ENCODE measurements at places on chromosomes 13 and 19. TPM values are rescaled to one million over a fixed set of nuclear protein-coding genes. Genes with fewer than 3 reads are reported as not detected.

GRCh38 chr19:3942790-3943409 lies 10.0 kb downstream of the NMRK2 start:
- DNase-seq = no peak

- DNase-seq = no peak
These were observed 122.5 kb downstream of the CDK8 start for GRCh38 chr13:26376430-26376829.

GRCh38 chr13:111076155-111077013 lies 38.7 kb upstream of the ARHGEF7 start:
- no peak for DNase-seq

DNA sequence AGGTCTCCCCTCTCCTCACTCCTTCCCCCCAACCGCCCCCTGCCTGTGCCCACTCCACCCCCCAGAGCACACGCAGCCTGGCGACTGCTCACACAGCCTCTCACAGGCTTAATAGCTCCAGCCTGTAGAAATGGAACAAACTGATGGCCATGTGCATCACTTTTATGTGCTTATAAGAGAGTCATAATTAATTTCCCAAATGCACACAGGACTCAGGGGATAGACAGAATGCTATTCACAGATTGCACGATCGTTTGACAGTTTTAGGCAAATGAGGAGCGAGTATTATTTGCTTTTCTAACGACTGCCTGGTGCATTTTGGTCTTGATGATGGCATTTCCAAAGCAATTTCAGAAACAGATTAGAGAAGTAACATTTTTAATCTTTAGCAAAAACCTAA lies 97.7 kb upstream of the VSTM2B start:
- no peak for DNase-seq

DNA sequence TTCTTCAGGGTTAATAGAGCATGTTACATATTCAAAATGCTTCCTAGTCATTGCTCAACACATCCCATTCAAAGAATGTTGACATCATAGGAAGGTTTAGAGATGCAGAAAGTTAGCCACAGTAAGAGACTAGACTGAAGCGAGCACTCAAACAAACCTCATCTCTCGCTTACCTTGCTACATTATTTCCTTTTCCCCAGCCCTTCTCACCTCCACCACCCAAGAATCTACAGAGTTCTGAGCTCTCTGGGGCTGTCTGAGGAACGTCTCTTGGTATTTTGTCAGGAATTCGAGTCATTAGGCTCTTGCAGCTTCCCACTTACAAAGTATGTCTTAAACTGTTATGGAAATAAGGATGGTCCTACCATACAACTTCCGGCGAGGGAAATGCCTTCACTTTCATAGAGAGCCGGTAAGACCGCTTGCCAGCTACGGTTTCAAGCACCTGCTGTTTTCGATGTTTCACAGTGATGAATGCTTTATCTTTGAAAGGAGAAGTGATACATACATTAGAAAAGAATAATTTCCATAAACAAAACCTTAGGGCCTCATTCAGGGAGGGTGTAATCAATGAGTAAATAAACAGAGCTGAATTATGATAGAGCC lies 65.1 kb downstream of the FLT1 start:
- DNase-seq = no peak

- peak; percentile 4 for DNase-seq
These were observed 132.2 kb downstream of the FREM2 start for GRCh38 chr13:38819053-38819452.

DNA sequence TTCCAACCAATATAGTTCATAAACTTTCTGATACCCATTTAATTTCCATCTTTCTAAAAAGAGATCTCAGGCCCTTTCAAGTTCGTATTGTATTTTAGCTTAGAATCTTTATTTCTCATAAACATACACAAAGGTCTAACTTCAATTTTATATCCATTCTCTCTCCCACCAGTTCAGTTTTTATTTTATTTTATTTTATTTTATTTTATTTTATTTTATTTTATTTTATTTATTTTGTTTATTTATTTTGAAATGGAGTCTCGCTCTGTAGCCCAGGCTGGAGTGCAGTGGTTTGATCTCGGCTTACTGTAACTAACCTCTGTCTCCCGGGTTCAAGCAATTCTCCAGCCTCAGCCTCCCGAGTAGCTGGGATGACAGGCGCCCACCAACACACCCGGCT lies 552.8 kb downstream of the SLITRK5 start:
- DNase-seq = no peak

GRCh38 chr13:73945871-73946270 lies 188.3 kb downstream of the KLF12 start:
- DNase-seq = peak; percentile 17

The HIPK4 gene
- total RNA-seq = 0.05 TPM

The CATSPERD gene
- total RNA-seq = not detected

The SIGLEC9 gene
- total RNA-seq = 0.19 TPM

The SIGLEC8 gene
- not detected for total RNA-seq

DNA sequence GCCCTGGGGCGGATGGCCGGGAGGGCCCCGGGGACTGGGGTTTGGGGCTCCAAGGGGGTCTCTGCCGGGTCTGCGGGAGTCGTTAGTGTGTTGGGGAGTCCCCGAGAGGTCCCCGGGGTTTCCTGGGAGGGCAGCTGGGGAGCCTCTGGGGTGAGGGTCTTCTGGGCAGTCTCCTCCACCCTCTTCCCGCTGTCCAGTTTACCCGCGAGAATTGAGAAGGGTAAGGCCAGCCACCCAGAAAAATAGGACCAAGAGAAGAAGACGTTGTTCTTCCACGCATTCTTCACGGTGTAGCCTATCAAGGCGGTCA lies 1.0 kb upstream of the ETFB start:
- no peak for DNase-seq

DNA sequence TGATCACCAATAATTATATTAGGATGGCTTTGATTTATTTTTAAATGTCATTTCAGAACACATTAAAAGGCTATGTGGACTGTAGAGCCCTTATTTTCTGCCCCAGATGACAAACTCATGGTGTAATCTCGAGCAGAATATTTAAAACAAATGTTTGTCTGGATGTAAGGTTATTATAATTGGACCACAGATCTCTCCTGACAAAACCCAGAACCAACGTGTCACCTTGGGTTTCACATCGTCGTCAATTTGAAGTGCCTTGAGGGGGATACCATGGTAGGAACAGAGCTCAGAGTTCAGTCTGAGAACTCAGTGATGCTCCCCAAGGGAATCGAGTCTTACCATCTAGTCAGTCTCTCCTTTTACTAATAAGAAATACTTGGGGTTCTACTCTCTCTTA lies 2.8 kb downstream of the SACS start:
- no peak for DNase-seq

The TNNT1 gene
- 0.60 TPM for total RNA-seq

The ACOD1 gene
- not detected for total RNA-seq

The KLK2 gene
- 0.14 TPM for total RNA-seq

GRCh38 chr13:59384154-59384553 lies 779.6 kb downstream of the DIAPH3 start:
- peak; percentile 5 for DNase-seq

DNA sequence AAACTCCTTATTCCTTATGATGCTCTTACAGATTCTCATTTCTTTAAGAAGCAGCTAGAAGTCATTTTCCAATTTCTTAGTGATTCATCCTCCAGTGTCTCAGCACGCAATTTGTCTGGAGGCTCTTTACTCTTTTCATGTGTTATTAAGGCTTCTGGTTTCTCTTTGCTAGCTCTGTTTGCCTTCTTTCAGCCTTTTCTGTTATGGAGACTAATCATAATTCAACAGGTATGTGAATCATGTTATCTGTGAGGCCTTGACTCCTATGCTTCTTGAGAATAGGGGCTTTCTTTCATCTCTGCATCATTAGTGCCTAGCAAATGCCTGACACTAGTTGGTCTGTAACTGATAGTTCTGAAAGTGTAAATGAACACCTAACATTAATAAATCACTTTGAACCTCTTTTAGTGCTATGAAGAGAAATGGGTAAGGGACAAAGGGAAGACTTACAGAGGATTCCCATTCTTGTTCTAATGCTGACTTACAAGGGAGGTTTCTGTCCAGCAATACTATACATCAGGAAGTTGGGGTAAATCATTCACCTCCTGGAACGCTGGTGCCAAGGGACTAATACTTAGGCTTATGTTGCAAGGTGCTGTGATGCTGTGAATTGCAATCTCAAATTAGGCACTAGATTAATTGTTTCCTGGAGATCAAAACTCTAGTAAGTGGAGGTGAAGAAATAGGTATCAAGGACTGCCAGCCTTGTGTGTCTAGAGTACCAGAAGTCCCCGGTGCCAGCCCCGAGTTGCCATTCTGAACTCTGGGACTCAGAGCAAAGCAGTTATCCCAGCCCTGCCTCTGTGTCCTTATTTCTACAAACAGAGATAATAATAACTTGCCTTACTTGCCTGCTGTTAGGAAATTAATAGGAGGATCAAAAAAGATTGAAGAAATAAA lies 265.6 kb downstream of the DCLK1 start:
- no peak for DNase-seq

DNA sequence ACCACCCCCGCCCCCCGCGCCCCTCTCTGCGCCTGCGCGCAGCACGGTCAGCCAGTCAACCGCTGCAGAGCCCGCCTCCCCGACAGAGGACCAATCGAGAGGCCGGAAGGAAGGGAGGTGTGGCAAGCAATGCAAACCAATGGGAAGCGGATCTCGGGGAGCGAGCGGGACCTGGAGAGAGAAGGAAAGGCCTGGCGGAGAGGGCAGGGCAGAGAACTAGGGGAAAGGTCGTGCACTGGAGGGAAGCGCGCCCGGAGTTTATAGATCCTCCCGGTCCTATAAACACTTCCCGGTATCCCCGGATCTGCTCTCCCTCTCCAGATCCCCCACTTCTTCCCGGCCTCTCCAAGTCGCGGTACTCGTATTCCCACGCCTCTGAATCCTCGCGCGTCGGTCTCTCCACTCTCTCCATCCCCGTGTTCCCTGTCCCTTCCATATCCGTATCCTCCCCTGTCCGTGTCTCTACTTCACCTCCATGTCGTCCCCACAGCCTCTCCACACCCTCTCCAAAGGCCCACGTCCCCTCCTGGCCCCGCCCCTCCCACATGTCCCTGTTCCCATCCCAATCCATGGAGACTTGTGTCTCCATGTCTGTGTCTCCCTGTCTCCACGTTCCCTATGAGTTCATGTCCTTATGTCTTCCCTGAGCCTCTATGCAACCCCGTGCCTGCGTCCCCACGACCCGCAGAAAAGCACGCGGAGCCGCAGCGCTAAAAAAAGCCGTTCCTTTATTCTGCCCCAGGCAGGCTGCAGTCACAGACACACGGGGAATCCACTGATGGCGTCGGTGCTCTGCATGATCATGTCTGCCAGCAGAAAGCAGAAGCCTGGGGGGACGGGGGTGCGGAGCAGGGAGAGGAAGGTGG lies 434 bp upstream of the ETFB start:
- peak; percentile 98 for DNase-seq

The MED25 gene
- total RNA-seq = 34.4 TPM

- peak; percentile 51 for DNase-seq
These were observed 3.0 kb upstream of the COX6B1 start for GRCh38 chr19:35644987-35645679.

DNA sequence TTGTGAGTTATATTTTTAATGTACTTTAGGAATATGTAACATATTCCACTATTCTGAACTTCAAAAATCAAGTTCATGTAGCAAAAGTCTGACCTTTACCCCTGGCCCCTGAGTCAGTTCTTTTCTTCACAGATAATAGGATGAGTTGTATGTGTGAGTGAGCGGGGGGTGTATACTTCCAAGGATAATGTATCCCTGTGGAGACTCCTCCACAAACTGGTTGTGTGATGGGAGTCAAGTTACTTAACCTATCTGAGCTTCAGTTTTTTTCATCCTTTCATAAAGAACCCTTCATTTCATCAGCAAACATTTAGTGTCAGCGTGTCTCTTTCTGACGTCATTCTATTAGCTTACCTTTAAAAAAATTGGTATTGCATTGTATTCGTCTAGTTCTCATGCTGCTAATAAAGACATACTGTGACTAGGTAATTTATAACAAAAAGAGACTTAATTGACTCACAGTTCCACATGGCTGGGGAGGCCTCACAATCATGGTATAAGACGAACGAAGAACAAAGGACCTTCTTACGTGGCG lies 288.1 kb upstream of the GPC6 start:
- no peak for DNase-seq

DNA sequence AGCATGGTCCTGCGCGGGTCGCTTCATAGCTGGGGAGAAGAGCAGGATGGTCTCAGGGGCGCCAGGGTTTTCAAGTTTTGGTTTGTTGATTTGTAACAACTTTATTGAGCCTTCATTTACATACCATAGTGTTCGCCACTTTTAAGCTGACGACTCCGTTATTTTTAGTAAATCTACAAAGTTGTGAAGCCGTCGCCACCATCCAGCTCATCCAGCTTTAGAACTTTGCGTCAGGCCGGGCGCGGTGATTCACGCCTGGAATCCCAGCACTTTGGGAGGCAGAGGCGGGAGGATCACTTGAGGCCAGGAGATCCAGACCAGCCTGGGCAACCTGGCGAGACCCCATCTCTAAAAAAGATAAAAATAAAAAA lies 404 bp downstream of the C19orf44 start:
- DNase-seq = peak; percentile 54

- DNase-seq = no peak
These were observed 19.4 kb upstream of the MBNL2 start for GRCh38 chr13:97202761-97203160.

GRCh38 chr19:12953138-12953798 lies 3.8 kb downstream of the GADD45GIP1 start:
- no peak for DNase-seq

The LILRA6 gene
- total RNA-seq = not detected

- no peak for DNase-seq
These were observed 600 bp upstream of the HMGB1 start for GRCh38 chr13:30466358-30466714.

The CDX2 gene
- not detected for total RNA-seq

DNA sequence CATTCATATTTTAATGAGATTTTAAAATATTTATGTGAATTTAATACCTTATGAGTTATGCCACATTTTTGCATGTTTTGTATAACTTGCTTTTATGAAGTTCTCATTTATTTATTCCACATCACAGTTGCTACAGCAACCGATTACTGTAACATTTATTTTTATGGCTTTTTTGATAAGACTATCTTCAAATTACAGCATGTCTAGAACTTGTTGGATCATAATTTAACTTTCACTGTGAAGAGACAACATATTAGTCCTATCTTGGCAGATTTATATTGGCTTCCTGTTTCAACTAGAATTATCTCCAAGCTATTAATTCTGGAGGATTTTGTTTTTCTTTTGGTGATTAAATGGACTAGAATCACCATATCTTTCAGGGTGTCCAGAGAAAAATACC lies 793.7 kb upstream of the SLITRK5 start:
- DNase-seq = no peak

GRCh38 chr19:18292810-18293641 lies 11.6 kb upstream of the JUND start:
- peak; percentile 54 for DNase-seq

DNA sequence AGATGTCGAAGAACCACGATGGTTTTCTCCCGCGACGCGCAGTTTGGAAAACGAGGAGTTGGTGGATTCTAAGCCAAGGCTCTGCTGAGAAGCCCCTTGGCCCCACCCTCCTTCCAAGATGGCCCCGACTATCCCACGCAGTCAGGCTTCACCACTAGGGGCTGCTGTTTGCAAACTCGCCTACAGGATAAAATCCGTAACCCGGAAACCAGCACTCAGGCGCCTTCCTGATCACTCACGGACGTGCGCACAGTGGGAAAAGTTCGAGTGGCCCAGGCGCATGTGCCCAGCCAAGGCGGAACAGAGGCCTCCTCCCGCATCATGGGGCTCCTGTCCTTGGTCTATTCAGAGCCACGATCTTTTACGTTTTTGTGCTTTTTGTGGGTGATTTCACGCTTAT lies 19.2 kb upstream of the UQCR11 start:
- peak; percentile 89 for DNase-seq

The ZC3H4 gene
- 21.9 TPM for total RNA-seq

Measured in dermis blood vessel endothelial cell (primary cell).